Urinary bladder (tissue), 4 donors: ENCODE measurements at places on chromosomes 2 and 18. TPM values are rescaled to one million over a fixed set of nuclear protein-coding genes. Genes with fewer than 3 reads are reported as not detected.

DNA sequence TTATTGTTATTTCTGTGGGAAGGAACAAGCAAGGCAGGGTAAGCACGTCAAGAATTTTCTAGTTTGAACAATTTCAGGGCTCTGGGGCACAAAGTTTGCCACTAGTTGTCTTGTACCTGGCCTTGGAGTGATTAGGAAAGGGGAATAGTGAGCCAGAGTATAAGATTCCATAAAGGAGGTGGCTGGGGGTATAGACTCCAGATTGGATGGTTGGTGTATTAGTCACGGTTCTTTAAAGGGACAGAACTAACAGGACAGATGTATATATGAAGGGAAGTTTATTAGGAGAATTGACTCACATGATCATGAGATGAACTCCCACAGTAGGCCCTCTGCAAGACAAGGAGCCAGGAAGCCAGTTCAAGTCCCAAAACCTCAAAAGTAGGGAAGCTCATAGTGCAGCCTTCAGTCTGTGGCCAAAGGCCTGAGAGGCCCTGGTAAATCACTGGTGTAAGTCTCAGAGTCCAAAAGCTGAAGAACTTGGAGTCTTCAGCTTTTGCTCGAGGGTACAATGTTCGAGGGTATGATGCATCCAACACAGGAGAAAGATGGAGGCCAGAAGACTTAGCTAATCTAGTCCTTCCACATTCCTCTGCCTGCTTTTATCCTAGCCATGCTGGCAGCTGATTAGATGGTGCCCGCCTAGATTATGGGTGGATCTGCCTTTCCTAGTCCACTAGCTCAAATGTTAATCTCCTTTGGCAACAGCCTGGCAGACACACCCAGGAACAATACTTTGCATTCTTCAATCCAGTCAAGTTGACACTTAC is 31.5 kb upstream of the PTPRM start:
- DNase-seq, result no peak

DNA sequence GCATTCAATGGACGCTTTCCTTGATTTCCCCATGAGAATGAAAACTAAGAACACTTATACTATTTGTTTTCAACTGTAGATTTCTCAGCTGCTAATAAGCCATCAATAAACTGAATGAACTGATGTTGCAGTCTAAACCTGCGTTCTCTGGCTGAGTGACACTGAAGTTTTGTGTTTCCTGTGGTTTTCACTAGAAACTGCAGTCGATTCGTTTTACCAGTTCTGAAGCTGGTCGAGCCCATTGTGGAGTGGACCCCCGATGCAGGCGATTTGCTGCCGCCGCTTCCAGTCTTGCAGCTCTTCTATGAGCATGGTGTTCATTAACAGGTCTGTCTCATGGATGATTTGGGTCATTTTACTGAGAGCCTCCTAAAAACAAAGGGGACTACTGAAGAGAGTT is 50.6 kb upstream of the STAT1 start:
- DNase-seq, result no peak

DNA sequence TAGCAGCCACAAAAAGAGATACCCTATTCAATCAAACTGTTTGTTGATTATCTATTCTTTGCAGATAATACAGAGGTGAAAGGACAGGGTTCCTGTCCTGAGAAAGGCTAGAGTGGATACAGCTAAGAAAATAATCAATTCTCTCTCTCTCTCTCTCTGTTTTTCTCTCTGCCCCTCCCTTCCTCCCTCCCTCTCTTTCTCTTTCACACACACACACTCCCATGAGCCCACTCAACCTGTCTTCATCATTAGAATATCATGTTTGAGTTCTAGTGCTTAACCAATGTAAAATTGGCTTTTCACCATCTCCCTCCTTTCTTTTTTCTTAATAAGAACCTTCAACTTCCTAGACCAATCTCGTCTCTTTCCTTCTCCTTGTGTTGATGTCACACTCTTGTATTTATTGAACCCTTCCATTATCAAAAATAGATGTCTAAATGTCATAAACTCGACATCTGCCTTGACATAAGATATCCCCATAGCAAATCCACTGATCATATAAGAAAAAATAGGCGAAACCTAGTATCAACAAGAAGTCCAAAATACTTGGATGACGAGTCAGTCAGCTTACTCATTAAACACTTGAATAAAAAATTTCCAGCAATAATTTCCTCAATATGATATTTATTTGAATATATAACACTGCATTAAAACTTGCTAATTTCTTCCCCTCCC is 42.8 kb upstream of the CYTIP start:
- no peak for DNase-seq

- DNase-seq, result no peak
Observed at GRCh38 chr18:44701227-44701626, 20.5 kb downstream of the SETBP1 start.

- DNase-seq, result no peak
Observed at GRCh38 chr2:41127351-41127750, 675.5 kb upstream of the SLC8A1 start.

- DNase-seq, result no peak
Observed at GRCh38 chr2:61362873-61363272, 108.0 kb downstream of the USP34 start.

DNA sequence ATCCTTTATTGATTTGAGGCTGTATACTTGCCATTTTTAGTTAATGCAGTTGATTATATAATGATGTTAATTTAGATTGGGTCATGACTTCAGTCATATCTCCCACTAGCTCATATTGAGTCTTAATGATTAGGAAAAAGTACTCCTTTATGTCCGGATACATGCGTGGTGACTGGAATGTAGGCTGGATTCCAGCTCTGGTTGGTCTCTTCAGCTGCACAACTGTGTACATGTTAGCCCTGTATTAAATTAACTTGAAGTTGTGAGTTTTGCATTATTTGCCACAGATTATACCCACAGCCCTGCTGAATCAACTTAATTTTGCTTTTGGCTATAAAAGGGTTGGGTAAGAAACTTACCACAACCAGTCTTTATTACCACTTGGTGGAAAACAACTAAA is 22.5 kb downstream of the MOB4 start:
- no peak for DNase-seq

DNA sequence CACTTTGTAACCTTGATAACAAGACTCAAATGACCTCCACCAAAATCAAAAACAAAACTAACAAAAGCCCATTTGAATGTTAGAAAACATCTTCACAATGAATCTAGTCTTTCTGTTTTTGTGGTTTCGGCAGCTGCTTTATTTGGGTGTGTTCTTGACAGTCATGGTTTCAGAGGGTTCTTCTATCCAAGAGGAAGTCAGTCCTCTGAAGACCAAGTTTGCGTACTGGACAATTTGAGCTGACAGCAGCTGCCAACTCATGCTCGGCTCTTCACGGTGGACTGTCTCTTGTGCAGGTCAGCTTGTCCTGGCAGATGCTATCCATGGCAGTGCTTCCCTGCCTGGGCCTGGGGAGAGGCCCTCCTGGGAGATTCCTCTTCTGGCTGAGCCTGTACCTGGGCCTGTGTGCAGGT is 91.0 kb downstream of the TMEM17 start:
- DNase-seq, result no peak

GRCh38 chr2:28352610-28353195 is 40.0 kb upstream of the FOSL2 start:
- no peak for DNase-seq

- DNase-seq, result peak; percentile 47
Observed at GRCh38 chr2:134936691-134937090, 18.1 kb downstream of the CCNT2 start.

- no peak for DNase-seq
Observed at GRCh38 chr2:127844973-127845372, 13.0 kb downstream of the POLR2D start.

- DNase-seq, result no peak
Observed at GRCh38 chr2:27667446-27667845, 3.8 kb downstream of the SLC4A1AP start.

DNA sequence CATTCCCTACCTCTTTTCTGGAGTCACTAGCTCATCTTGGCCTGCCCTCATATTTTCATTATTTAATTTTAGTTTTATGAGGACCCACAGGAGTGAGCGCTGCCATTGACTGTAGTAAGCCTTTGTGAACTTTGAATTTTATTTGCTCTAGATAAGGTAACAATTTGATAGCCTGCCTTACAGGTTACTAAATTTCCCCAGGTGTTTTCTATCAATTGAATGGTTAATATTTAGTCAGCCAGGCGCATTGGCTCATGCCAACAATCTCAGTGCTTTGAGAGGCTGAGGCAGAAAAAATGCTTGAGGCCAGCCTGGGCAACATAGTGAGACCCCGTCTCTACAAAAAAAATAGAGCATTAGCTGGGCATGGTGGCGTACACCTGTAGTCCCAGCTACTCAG is 50.2 kb downstream of the DAW1 start:
- DNase-seq, result no peak

DNA sequence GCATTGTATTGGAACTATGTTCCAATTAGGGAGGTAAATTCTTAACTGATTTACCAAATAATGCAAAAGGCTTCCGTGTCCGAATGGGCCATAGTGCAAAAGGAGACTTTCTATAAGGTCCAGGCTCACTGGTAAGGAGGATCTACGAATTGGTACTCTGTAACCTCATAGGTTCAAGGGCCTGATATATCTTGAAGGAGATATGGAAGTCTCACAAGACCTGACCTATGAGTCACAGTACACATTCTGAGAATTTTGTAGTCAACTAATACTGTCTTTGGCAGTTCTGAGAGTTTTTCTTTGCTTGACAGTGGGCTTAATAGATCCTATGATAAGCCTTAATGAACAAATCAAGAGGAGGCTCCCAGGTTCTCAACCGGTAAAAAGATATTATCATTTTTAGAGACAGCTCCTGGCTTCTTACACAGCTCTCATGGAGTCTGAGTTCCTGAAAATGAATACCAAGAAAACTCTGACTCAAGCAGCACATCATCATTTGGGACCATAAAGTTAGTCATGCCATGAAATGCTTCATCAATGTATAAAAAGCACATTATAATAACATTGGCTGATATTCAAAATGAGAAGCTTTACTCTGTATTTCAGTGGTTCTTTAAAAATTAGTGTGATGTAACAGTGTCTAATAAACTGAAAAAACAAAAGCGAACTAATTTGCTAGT is 1275.2 kb upstream of the CRIM1 start:
- DNase-seq, result no peak

DNA sequence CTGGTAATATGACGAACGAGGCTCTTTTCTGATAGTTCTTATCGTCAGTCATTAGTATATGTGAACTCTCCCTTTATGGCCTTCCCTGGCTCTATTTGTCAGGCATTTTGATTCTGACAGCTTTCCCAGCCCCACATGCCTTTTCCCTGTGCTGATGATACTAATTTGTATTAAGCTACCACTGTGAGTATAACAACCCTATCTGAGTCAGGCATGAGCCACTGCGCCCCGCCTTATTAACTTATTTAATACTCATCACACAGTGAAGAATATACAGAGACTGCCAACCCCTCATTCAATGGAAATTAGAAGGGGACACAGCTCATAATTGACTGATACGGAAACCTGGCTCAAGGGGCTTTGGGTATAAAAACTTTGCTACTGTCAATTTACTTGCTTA is 140.0 kb downstream of the NETO1 start:
- DNase-seq, result no peak

DNA sequence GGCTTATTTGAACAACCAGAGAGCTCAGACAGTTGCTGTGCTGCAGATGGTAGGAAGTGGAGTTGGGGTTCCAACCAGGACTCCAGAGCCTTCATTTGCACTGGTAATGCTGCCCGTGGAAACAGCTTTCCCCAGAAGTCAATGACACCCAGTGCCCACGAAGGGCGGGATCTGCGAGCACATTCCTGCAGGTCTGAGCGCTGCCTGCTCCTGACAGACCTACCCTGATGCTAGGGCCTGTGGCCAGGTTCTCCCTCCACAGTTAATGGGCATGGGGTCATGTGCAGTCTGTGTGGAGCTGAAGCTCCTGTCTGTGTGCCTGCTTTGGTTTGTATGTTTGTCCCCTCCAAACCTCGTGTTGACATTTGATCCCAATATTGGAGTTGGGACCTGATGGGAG is 299.0 kb upstream of the HS6ST1 start:
- no peak for DNase-seq

GRCh38 chr2:139155991-139156390 is 375.8 kb upstream of the NXPH2 start:
- DNase-seq, result no peak

DNA sequence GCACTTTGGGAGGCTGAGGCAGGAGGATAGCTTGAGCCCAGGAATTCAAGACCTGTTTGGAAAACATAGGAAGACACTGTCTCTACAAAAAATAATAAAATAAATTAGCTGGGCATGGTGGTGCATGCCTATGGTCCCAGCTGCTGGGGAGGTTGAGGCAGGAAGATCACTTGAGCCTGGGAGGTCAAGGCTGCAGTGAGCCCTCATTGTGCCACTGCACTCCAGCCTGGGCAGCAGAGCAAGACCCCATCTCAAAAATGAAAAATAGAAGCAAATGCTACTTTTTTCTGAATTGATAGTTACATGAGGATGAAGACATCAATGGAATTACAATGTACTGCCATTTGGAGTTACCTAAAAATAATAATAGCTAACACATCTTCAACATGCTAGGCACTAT is 31.9 kb downstream of the METTL21A start:
- DNase-seq, result no peak

GRCh38 chr18:79755496-79756142 is 42.1 kb upstream of the KCNG2 start:
- DNase-seq, result no peak

- DNase-seq, result no peak
Observed at GRCh38 chr18:79690071-79690470, 10.5 kb downstream of the CTDP1 start.

DNA sequence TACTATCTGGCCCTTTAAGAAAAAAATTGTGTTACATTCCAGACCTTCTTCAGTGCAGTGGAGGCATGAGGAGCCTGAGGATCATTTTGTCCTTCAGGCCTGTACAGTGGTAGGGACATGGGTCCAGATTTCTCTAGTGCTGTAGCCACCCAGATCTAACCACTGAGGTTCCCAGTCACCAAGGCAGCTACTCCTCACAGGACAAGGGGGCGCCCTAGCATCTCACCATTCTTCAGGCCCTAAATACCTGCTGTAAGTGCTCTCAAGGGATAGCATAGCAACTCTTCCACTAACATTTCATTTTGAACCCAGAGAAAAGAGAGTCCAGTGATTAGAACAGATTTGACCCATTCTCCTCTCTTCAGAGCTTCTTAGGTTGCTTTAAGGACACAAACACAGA is 1533.0 kb downstream of the LRP1B start:
- DNase-seq, result no peak

DNA sequence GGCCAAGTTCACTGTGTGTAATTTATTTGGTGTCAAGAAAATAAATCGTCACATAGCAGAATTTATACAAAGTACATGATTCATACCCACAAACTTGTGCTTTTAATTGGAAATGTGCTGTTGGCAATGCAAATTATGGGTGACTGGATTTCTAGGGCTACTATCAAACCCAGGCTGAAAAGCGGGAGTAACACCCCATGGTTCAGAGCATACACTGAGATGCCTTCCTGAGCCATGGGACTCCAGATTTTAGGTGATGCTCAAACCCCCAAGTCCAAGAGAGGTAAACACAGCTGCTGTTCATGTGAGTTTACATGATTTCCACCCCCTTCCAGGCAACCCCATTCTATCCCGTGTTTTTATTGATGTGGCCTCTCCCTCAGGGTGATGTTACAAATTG is 565.9 kb upstream of the ID2 start:
- no peak for DNase-seq

GRCh38 chr2:17749753-17750438 is 3.7 kb downstream of the SMC6 start:
- no peak for DNase-seq

Gene IL36RN
- total RNA-seq, result 0.26 TPM

Gene COBLL1
- total RNA-seq, result 51.8 TPM

Gene CD8B2
- total RNA-seq, result 0.37 TPM

Gene TSPYL6
- total RNA-seq, result 0.16 TPM

Gene C1GALT1C1L
- 2.2 TPM for total RNA-seq

Gene ASB18
- not detected for total RNA-seq

Gene SOS1
- 92.6 TPM for total RNA-seq

Gene SERPINB10
- total RNA-seq, result 0.21 TPM

Gene DUSP19
- total RNA-seq, result 9.6 TPM

Gene AFG3L2
- total RNA-seq, result 41.1 TPM

Gene HRH4
- 0.26 TPM for total RNA-seq
